Fibroblast of the aortic adventitia (primary cell): ENCODE measurements at places on chromosomes 7 and 10. TPM values are rescaled to one million over a fixed set of nuclear protein-coding genes. Genes with fewer than 3 reads are reported as not detected.

Gene FIS1
- 90.5 and 123 TPM in 2 replicates for total RNA-seq

Gene ANXA8L1
- 1.2 TPM in 1 of 2 replicates, not detected in the other for total RNA-seq

Gene CAV2
- 51.2 and 113 TPM in 2 replicates for total RNA-seq

Gene NUDT13
- total RNA-seq: 1.8 TPM in 2 replicates

Gene LRGUK
- 0.09 and 0.82 TPM in 2 replicates for total RNA-seq

Gene AKR1C1
- 116 and 355 TPM in 2 replicates for total RNA-seq

Gene HOXA13
- total RNA-seq: not detected in 2 replicates

Gene AKR1C8
- total RNA-seq: not detected in 2 replicates

Gene NKX1-2
- total RNA-seq: not detected in 2 replicates

Gene IFIT1B
- total RNA-seq: not detected in 2 replicates

Gene PPP1R17
- total RNA-seq: not detected in 2 replicates

Gene RPEL1
- under 0.01 and 0.82 TPM in 2 replicates for total RNA-seq

Gene AKR1E2
- 1.3 and 4.6 TPM in 2 replicates for total RNA-seq

Gene FZD1
- total RNA-seq: 11.8 and 28.7 TPM in 2 replicates

Gene ZNF425
- total RNA-seq: 4.3 and 6.5 TPM in 2 replicates

Gene SAMD8
- 29.3 and 38.1 TPM in 2 replicates for total RNA-seq

Gene GJD4
- 0.09 TPM in 1 of 2 replicates, not detected in the other for total RNA-seq

Gene COL17A1
- 2.0 and 2.3 TPM in 2 replicates for total RNA-seq

Gene FAM25A
- not detected in 2 replicates for total RNA-seq

Gene OPALIN
- total RNA-seq: not detected in 2 replicates

Gene OR2A7
- 0.81 and 0.98 TPM in 2 replicates for total RNA-seq

Gene PRLHR
- not detected in 2 replicates for total RNA-seq

Gene ADAMTS14
- 2.0 and 5.3 TPM in 2 replicates for total RNA-seq

Gene GOLGA7B
- not detected in 2 replicates for total RNA-seq

Gene CCDC172
- not detected in 2 replicates for total RNA-seq

Gene SFTPA1
- not detected in 2 replicates for total RNA-seq

Gene MMP21
- 0.09 TPM in 1 of 2 replicates, not detected in the other for total RNA-seq

Gene CUL1
- total RNA-seq: 19.8 and 49.0 TPM in 2 replicates

Gene ERVW-1
- total RNA-seq: not detected in 2 replicates

Gene HOXA2
- 0.16 and 3.6 TPM in 2 replicates for total RNA-seq

Gene SYT15
- total RNA-seq: under 0.01 and 0.41 TPM in 2 replicates

Gene ANKRD26
- 10.1 and 16.0 TPM in 2 replicates for total RNA-seq

Gene WNT8B
- total RNA-seq: not detected in 2 replicates

Gene FBXL13
- 2.9 and 3.4 TPM in 2 replicates for total RNA-seq
